ENCODE measurements at places on chromosomes 1 and 21.

GRCh38 chr1:84996846-84997666, at the start of gene MCOLN2:
TSS of gene MCOLN2 (minus strand) at chr1:84997113. CDS start at chr1:84996872, 241 bp downstream.
- DNase-seq, result no peak

- no peak for DNase-seq
Measured at GRCh38 chr1:185634704-185635103, 99.5 kb upstream of the HMCN1 start.

- DNase-seq, result no peak
Measured at GRCh38 chr1:95076034-95076433, 3.3 kb upstream of the ALG14 start.

- DNase-seq, result no peak
Measured at GRCh38 chr1:54272772-54273091, 72.8 kb downstream of the MRPL37 start.

- no peak for DNase-seq
Measured at GRCh38 chr1:178294654-178295053, 200.8 kb downstream of the RASAL2 start.

GRCh38 chr1:53946252-53947171, at the start of gene LRRC42:
TSS of gene LRRC42 (plus strand) at chr1:53946350. CDS start at chr1:53952000, 5,650 bp downstream.
- no peak for DNase-seq

DNA sequence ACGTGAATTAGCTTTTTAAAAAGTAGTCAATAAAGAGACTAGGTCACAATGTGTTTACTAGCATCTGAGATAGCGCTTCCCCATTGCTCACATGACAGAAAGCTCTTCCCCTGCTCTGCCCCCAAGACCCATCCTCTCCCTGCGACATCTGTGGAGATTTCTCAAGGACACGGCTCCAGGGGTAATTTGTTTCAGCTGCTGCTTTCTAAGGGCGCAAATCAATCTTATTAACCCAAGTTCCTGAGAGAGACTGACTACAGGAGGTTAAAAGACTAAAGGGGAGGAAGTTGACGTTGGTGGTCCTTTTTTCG, at the start of gene MYOCOS:
Gene MYOCOS, plus strand, starts transcription at position 92 of the 311 bp plus-strand sequence. CDS start 1,641 bp downstream, outside the sequence.
- DNase-seq, result no peak

DNA sequence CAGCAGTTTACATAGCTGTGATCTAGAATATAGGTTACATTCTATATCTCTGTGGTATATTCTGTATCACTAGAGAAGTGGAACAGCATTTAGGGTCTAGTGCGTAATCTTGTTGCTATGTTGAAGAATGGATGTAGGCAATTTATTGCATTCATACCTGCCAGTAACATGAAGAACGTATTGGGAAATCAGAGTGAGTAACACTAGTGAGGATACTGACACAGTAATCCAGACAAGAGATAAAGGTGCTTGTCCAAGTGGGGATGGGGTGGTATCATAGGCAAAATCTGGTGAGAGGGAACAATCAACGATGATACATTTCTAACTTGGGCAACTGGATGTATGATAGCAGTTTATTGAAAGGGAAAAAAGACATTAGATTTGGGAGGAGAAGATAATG, 9.8 kb downstream of the PPP2R5A start:
- no peak for DNase-seq

- no peak for DNase-seq
Measured at GRCh38 chr21:42151948-42152220, 67.1 kb upstream of the ABCG1 start.

- DNase-seq, result no peak
Measured at GRCh38 chr1:96872757-96873156, 151.2 kb downstream of the PTBP2 start.

DNA sequence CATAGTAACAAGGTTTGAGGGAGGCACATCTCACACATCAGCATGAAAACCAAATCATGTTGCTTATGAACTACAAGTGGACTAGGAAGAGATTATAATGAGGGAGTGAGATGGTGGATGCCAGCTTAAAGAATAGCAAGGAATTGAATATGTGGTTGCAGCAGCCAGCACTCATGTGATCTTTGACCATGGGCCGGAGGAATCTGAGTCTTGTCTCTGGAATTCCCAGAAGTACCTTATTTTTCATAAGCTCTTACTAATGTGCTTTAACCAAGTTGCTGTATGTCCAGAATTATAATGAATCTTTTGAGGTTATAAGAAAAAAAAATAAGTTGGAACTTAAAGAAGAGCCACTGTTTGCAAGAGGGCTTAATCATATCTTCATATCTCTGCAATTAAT, 97.0 kb downstream of the DISP1 start:
- no peak for DNase-seq

GRCh38 chr1:83620016-83620415, 378.9 kb downstream of the TTLL7 start:
- no peak for DNase-seq

GRCh38 chr21:35995522-35996088, 64.7 kb downstream of the SETD4 start:
- no peak for DNase-seq

GRCh38 chr1:93567255-93567918, 114.2 kb downstream of the BCAR3 start:
- no peak for DNase-seq

- DNase-seq, result no peak
Measured at GRCh38 chr1:34906222-34906621, 23.2 kb downstream of the DLGAP3 start.

DNA sequence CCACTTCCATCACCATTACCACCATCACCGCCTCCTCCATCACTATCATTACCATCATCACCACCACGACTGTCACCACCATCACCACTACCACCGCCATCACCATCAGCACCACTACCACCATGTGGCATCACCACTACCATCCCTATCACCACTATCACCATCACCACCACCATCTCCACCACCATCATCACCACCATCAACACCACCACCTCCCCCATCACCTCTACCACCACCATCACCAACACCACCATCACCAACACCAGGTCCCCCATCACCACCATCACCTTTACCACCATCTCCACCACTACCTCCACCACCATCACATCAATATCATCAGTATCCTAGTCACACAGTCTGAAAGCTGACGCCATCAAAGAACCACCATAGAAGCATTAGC, 39.9 kb upstream of the RIPK4 start:
- DNase-seq, result no peak

DNA sequence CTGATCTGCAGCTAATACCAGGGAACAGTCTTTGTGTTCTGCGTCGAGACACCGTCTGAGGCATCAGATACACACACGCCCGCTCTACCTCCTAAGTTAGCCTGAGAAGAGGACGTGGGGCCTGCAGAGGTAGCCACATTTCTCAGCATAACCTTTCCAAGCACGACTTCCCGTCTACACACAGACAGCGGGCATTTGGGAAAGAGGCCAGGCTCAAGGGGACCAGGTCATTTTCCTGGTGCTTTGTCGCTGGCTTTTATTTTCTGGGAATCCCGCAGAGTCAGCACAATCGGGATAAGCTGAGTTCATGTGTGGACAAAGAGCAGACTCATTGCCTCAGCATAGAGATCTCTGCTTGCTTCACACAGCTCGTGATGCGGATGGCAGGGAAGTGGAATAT, 72.5 kb upstream of the SMYD2 start:
- no peak for DNase-seq

DNA sequence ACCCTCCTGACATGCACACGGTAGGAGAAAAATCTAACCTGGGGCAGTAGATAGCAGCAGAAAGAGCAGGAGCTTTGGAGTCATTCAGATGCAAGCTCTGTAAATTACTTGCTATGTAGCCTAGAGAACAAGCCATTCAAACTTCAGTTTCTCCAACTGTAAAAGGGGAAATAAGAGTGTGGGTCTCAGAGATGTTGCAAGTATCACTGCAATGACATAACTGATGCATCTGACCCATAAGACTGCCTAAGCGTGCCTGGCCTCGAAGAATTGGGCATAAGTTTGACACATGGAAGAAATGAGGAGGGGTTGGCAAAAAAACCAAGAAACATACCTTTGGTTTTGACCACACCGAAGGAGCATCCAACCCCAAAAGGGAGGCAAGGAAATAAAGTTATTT, 5.2 kb downstream of the AK2 start:
- no peak for DNase-seq

DNA sequence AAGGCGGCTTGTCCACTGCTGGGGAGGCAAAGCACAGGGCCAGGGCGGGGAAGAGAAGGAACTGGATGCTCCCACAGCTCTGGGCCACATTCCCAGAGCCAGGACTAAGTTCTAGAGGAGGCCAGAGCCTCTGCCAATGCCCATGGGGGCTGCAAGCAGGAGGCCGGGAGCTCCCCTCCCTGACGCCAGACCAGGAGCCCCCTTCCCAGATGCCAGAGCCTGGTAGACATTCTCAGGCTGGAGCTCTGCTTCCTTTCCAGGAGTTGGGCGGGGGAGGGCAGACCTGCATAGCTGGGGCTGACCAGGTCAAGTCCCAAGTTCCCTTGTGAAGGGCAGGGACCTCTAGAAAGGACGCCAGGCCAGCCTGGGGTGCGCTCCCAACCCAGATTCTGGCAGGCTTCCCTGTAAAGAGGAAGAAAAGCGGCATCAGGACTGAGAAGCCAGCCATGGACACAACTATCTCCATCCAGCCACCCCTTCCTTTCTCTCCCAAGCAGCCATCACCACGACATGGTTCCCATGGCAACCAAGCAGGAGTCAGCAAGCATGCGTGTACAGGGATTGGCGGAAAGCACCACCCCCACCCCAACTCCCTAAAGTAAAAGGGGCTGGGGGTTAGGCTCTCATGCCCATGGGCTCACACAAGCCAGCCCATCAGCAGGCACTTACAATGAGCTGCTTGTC, 13.4 kb downstream of the KIF21B start:
- DNase-seq, result no peak

GRCh38 chr1:66552287-66552686, 18.3 kb downstream of the SGIP1 start:
- no peak for DNase-seq

DNA sequence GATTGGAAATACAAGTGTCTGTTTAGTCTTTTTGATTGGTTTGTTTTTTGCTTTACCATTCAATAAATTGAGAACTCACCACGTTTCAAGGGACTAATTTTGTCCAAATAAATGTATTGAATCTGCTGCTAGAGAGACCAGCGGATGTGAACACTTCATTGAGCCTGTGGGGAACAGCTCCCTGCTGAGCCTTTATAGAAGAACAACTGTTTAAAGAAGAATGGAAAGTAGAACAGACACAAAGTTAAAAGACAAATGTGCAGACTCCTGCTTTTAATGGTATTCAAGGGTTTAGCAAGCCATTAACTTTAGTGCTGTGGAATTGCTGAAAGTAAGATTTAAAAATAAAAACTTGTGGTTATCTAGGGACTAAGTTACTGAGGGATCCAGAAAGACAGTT, 817.7 kb upstream of the B3GALT2 start:
- no peak for DNase-seq

DNA sequence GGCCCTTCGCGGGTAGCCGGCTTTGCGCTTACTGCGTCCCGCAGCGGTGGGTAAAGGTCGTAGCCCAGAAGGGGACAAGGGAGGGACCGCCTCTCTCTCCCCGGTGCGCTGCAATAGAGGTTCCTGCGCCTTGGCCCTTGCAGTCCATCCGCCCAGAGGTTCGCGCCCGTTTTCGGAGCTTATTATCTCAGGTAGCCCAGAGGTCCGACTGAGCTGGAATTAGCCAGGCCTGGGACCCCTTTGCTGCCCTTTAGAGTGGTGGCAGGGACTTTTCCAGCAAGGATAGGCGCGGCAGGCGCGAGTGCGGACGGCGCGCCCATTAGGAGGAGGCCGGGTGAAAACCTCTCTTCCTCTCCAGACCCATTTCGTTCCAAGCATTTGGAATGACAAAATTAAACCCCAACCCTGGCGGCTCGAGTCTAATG, 5.0 kb downstream of the LHX4 start:
- DNase-seq, result no peak

GRCh38 chr1:84688463-84689061, 1.7 kb downstream of the SSX2IP start:
- DNase-seq, result no peak

GRCh38 chr1:57118948-57119603, 153.3 kb upstream of the C8B start:
- DNase-seq, result no peak

DNA sequence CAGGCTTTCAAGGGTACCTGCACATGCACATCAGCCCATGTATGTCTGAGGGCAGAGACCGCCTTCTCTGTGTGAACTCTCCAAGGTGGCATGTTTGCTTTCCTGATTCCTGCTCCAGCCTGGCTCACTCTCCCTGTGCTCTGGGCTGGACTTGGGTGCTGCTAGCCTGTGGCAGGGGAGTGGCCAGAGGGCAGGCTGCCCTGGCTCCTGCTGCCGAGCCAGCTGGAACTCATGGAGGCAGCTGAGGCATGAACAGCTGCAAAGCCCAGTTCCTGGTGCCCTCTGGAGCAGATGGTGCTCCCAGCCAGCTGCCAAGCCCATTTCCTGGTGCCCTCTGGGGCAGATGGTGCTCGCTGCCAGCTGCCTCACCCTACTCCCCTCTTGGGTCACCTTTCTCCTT, 7.6 kb downstream of the UBL4B start:
- DNase-seq, result no peak

DNA sequence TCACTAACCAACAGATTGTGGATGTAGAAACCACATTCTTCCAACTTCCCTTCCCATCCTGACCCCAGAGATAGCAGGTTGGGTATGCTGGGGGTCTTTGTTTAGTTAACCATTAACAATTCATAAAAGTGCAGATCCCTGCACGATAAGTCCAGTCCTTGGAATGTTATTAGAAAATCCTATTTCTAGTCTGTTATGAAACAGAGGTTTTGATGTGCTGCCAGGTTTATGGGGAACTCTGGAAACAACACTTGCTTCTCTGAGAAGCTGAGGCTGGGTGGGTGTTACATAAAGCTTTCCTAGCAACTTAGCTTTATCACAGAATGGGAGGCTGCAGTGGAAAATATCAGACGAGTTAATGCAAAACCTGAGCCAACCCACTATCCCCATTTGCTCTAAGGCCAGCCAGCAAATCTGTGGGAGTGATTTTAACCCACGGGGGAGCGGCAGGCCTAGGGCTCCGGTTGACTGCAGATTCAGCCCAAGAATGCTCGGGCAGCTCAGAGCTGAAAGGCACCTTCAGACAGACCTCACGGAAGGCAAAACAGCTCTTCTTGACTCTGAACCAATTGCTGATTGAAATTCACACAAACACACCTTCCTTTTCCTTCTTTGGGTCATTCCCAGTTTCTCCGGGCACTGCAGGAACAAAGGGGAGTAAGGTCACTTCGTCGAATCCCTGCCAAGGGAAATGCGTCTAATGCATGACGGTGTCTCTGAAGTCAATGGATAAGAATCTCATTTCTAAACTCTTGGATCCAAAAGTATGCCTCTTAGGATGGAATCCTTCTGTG, 111.7 kb upstream of the IRF2BP2 start:
- no peak for DNase-seq

- no peak for DNase-seq
Measured at GRCh38 chr21:44401386-44402160, 48.2 kb downstream of the TRPM2 start.
